ENCODE measurements at places on chromosomes 12 and 14.
A peak's percentile ranks its signal among the peaks of the same experiment; 100 is the strongest.

DNA sequence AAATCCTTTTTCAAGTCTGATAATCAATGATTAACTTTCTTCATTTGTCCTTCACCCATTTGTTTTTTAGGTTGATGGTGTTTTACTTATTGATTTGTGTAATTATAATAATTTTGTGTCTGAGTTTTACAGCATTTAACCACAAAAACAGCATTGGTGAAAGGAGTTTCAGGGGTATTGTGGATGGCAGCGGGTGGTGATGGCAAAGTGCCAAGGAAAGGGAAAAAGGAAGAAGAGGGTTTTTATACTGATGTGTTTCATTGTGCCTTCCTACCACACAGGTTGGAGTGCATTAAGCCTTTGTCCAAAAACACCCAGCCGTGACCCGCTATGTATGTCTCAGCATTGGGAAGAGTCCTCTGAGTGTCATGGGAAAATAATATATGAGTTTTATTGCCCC lies 150.3 kb downstream of the DAD1 start:
- DNase-seq: no peak

DNA sequence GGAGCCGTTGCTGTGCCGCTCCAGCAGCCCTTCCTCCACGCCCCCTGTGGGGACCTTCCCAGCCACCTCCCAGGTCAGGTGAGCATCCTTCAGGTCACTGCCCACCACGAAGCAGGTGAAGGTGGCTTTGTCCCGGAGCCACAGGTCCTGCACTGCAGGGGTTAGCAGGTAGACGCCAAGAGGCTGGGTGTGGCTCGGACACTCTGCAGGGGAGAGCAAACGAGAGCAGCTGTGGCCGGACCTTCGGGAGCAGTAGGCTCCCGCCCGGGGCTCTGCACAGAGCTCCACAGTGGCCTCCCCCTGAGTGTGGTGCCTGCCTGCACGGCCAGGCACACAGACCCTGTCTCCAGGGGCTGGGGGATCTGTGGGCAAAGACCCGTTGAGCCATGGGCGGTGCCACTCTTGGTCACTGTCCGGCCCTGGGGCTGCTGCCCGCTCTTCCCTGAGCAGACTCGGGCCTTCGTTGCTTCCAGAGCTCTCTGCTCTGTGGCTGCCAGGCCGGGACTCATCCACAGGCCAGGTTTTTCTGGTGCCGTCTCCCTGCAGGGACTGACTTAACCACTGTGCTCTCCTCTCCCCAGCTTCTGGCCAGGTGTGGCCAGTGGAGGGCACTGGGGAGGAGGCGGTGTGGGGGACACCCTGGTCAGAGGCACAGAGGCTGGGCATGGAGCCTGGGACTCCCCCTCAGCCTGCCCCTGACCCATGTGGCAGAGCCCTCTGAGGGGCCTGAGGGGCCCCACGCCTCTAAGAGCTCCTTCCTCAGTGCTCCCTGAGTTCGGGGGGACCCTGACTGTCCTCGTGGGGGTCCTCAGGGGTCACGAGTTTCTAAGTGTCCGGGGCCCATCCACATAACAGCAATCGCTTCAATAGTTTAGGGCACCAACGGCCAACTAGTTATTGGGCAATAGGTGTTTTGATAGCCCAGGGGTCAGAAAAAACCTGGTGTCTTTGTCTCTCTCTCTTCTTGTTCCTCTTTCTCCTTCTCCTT lies 314.9 kb downstream of the TMEM121 start:
- no peak for DNase-seq

DNA sequence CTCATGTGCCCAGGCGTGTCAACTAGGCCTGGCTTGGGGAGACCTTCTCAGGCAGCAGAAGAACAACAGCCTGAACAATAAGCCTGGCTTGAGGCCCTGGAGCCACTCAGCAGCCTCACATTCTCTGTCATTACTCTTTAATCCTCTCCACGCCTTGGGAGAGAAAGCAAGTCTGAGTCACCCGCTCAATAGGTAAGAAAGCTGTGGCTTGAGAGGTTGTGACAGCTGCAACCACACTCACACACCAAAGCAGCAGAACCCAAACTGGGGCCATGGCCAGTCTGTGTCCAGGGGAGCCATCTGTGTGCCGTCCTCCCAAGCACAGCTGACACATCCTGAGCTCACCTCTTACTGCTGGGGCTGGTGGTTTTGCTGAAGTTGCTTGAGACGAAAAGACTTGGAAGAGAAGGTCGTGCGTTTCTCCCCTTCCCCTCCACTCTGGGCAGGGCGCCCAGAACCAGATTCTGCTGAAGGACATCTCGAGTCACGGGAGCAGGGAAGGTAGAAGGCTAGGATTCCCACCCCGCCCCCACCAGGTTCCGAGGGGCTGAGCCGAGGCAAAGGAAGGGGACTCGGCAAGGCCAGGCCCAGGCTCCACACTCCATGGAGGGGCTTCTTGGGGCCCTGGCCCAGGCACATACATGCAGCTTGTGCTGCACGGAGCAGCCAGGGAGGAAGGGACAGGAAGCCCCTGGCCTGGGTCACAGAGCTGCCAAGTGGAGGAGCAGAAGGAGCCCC lies 5.5 kb downstream of the TMEM63C start:
- no peak for DNase-seq

GRCh38 chr14:66445936-66446335 lies 40.2 kb upstream of the CCDC196 start:
- no peak for DNase-seq

DNA sequence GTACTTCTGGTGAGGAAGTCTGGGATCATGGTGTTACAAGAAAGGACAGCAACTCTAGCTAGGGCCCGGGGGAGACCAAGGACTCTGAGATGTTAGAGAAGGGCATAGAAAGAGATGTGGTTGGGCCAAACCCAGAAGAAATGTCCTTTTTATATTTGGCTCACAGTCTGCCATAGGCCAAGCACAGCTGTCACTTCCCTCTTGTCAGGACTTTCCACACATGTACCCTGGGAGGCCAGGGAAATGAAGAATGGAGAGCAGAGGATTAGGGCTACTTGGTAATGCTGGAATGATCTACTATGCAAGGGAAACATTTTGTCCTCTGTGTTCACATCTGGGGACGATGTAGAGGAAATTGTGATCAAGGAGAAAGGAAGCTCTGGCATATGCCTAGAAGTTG lies 9.2 kb downstream of the MYO1A start:
- DNase-seq: no peak

GRCh38 chr12:128586451-128587029 lies 237.2 kb downstream of the SLC15A4 start:
- DNase-seq: no peak

- DNase-seq: no peak
Measured at GRCh38 chr12:80445083-80445793, 1.2 kb downstream of the PTPRQ start.

DNA sequence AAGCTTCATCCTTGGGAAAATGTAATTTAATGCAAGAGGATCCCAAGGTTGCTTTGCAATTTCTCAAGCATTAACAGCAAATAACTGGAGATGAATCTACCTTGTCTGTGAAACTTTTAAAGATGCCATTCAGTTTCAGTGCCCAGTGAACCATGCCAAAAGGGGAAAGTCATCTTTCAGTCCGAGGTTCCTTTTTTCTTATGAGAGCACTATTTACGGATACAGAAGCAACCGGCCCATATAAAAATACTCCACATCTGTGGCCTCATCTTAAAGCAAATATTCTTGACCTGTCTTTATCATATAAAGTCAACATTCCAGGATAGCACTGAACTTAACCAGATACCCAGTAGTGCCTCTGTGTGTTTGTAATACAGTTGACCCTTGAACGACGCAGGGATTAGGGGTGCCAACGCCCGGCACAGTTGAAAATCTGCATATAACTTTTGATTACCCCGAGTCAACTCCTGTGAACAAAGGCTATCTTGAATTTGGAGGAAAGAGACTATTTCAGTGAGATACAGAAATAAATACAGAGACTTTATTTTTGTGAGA lies 209.4 kb downstream of the PCNX1 start:
- DNase-seq: no peak

DNA sequence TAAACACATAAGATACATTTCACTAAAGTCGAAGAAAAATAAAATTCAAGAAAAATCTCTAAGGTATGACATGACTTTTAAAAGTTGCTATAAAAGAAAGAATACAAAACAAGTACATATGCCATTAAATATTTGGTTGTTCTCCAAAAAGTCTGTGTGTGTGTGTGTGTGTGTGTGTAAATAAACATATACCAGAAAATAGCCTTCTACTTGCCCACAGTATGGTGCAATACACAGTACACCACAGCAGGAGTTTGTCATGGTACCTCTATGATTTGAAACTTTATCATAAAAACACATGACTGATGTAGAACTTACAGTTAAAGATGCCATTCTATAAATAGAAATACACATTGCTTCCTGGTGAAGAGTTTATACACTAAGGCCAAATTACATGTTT lies 692.7 kb upstream of the MGAT4C start:
- DNase-seq: no peak

GRCh38 chr14:98888927-98889835 lies 382.8 kb downstream of the BCL11B start:
- DNase-seq: no peak

DNA sequence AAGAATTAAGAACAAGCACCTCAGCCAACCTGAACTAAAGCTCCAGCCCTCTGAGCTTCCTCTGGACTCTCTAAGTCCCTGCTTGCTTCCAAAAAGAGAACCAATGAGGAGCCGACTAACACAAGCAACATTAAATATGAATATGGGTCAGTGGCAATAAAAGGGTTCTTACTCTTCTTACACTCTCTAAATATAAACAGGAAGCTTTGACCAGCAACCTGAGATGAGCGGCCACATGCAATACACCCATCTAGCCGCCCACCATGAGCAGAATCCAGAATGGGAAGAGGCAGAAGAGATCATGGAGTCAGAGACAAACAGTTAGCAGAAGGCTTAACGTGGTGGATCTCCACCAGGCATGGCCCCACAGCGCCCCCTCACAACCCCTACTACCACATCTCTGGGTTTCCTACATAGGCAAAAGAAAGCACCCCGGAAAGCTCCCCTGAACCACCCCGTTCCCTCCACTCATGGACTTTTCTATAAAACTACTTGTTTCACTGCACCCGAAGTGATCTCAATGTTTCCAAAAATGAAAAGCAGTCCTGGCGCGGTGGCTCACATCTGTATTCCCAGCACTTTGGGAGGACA lies 59.4 kb downstream of the TTC7B start:
- no peak for DNase-seq

DNA sequence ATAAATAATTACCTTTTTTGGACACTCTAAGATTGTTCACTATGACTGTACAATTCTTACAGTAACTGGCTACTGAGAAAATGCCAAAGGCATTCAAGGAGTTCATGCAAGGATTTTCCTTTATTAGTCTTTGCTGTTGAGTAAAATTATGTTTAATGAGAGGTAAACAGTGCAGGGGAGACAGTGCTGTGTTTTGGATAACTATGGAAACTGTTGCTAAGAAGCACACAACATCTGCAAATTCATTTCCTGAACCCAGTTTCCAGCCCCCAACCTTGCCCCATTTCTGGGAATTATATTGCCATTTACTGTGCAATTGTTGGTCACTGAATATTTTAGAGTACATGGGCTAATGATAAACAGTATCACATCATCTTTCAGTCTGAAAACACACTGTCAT lies 1005.8 kb downstream of the TRHDE start:
- DNase-seq: no peak

- DNase-seq: peak; percentile 32
Measured at GRCh38 chr12:69329669-69330428, 18.3 kb upstream of the LYZ start.

- DNase-seq: no peak
Measured at GRCh38 chr14:23047751-23048693, 6.0 kb downstream of the PSMB11 start.

GRCh38 chr12:119870457-119870856 lies 6.7 kb downstream of the CIT start:
- DNase-seq: no peak

GRCh38 chr14:78329371-78329770 lies 159.2 kb downstream of the NRXN3 start:
- DNase-seq: no peak

DNA sequence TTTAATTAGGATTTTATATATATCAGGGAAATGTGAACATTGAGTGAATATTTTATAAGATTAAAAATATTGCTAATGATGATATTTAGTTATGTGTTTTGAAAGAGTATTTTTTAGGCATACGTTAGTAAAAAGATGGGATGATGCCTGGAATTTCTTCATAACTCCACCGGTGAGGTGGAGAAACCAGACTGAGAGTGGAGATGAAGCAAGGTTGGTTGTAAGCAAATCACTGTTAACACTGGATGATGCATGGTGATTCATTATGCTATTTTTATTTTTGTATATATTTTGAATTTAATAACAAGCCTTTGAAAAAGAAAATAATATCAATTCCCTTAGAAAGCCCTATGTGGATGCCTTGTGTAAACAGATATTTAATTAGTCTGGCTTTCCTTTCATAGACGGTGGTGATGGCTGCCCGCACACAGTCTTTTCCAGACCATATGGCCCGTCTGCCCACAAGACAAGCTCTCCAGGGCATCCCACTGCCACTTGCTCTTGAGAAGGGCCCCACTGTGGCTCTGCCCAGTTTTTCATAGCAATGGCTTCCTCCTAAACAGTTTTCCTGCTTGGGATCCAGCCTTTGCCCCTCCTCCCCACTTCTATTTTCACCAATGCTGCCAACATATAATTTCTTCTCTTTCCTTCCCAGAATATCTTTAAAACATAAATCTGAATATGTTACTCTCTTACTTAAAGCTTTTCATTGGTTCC lies 95.4 kb downstream of the HELB start:
- DNase-seq: no peak

GRCh38 chr14:92456215-92457015 lies 57.2 kb upstream of the RIN3 start:
- no peak for DNase-seq

GRCh38 chr12:68094645-68095395 lies 64.7 kb downstream of the IFNG start:
- no peak for DNase-seq

- DNase-seq: no peak
Measured at GRCh38 chr12:104650541-104650940, 193.8 kb downstream of the CHST11 start.

DNA sequence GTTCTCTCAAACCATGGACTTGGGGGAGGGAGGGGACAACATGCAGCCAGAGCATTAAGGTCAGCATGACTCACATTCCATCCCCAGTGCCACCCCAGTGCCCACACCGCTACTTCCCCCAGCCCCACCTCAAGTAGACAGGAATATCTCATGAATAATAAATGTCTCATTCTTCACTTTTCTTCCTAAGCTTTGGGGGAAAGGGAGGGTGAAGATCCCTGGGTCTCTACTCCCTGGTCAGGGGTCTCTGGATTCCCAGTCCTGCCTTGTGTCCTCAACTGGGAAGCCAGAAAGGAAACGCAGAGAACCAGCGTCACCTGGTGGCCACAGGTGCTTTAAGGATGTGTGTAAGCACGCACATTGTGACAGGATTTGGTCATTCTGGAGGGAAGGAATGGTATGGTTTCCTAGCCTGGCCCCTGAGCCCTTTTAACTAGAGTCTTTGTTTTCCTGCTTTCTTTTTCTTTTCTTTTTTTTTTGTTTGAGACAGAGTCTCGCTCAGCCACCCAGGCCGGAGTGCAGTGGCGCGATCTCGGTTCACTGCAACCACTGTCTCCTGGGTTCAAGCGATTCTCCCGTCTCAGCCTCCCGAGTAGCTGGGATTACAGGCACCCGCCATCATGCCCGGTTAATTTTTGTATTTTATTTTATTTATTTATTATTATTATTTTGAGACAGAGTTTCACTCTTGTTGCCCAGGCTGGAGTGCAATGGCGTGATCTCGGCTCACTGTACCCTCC lies 3.4 kb downstream of the GPR84 start:
- DNase-seq: peak; percentile 30

- no peak for DNase-seq
Measured at GRCh38 chr12:30985814-30986452, 59.4 kb downstream of the TSPAN11 start.

- no peak for DNase-seq
Measured at GRCh38 chr12:119613319-119613936, 19.9 kb downstream of the TMEM233 start.

- DNase-seq: no peak
Measured at GRCh38 chr12:58547217-58547616, 373.1 kb downstream of the LRIG3 start.

Measured in activated effector memory CD4-positive, alpha-beta T cell treated with Interleukin-2 at 50 U/mL for 16 hours (primary cell).